CD4-positive, alpha-beta T cell treated with Interleukin-17A for 4 hours (primary cell): ENCODE measurements at places on chromosomes 2 and 18.

- no peak for DNase-seq
Observed at GRCh38 chr18:2618009-2618408, 37.5 kb upstream of the SMCHD1 start.

GRCh38 chr2:8399731-8400130 is 282.1 kb upstream of the ID2 start:
- no peak for DNase-seq

DNA sequence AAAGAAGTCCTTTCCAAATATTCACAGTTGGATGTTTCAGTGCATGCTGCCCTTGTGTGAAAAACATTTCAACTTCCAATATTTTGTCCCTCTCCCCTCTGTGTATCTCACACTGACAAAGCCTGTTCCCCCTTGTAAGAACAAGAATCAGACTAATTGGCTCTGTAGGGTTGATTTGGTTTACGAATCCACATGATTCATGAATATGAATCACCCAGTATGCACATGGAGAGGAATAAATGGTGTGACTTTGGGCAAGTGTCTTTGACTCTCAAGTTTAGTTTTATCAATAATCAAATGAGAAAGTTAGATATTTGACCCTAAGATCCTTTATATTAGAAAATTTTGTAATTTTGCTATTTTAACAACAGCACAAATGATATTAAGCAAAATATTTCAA is 9.3 kb upstream of the CDH20 start:
- no peak for DNase-seq

DNA sequence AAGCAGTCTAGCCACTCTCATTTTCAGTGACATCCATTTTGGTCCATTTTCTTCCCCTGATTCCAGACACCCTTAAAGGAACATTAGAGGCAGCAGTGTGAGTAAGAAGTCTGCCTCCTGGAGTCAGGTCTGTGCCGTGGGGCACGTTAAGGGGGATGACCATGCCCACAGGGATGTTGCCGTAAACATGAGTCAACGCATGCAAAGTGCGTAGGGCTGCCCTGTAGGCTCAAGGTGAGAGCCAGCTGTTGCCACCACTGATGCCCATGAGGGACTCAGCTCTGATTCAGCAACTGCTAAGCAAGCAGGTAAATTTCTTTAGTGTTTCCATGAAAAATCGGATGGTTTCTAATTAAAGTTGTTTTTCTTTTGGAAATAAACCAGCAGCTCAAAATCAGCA is 61.4 kb upstream of the TFCP2L1 start:
- DNase-seq: no peak

- DNase-seq: no peak
Observed at GRCh38 chr18:59884351-59884750, 15.4 kb upstream of the PMAIP1 start.
